H4 (cell line): ENCODE measurements at places on chromosomes 1 and 21. TPM values are rescaled to one million over a fixed set of nuclear protein-coding genes. Genes with fewer than 3 reads are reported as not detected.

- peak; percentile 64 for DNase-seq
Measured at GRCh38 chr1:23556635-23557470, 2.4 kb downstream of the ID3 start.

HES3 gene
- not detected in 2 replicates for total RNA-seq

DNA sequence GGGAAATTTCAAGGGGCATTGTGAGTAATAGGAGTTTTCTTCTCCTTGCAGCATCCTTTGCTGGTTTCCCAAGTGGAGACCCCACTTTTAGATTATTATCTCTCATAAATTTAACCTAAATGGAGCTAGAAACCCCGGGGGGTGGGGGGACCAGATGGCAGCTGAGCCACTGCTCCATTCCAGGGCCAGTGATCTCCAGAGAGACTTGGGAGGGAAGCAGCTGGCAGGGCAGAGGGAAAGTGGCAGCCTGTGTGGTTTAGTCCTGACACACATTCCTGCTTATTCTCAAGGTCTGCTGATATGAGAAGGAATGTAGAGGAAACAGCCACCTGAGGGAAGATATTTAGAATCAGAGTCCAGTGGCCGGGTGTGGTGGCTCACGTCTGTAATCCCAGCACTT lies 16.3 kb downstream of the PCP4L1 start:
- no peak for DNase-seq

CDC20 gene
- total RNA-seq = 313 and 327 TPM in 2 replicates

PBX1 gene
- total RNA-seq = 22.2 and 25.8 TPM in 2 replicates

DNA sequence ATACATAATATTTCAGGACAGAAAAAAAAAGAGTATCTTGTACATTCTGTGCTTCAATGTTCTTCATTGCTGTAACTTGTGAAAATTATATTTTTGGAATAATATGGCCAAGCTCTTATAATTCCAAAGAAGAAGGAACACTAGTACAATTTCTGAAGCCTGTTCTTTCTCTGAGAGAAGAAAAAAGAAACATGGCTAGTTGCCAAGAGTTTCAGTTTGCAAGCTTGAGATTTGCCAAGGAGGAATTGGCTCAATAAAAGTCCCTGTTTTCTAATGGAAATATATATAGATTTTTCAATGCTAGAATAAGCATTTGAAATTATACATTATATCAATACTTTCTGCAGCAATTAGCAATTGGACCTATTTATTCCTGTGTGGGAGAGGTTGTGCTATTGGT lies 285.2 kb upstream of the NEGR1 start:
- no peak for DNase-seq

RGS16 gene
- 0.04 TPM in 1 of 2 replicates, not detected in the other for total RNA-seq

GRCh38 chr1:158145173-158145719 lies 35.4 kb upstream of the CD1D start:
- peak; percentile 65 for DNase-seq

KRTAP26-1 gene
- total RNA-seq = not detected in 2 replicates

DNA sequence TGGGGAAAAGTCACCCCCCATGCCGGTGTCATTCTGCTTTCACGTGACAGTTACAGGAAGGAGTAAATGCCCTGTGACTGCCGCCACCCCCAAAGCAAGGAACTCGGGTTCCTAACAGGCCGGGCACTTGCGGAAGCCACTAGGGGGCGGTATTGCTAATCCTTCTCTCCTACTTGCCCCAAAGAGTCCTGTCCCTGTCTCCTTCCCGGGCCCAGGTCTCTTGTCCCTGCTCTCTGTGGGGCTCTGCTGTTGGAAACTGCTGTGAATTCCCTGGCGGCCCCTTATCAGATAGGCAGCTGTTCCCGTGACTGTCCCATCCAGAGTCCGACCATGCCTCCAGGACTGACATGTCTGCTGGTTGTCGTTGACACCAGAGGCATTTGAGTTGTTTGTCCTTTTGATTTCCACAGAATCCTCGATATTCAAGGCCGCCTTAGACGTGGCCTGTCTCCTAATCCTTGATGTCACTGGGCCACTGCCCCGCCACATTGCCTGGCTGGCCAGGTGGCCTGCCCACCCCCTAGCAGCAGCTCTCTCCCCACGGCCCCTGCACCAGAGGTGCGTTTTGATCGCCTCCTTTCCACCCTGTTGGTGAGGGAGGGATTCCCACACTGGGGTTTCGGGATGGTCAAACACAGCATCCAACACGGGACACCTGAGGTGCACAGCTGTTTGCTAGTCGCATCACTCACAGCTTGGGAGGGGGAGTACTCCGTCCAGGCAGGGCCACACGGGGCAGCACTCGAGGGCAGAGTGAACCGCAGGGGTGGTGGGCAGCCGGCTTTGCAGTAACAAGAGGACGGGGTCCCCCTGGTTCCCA lies 37.3 kb downstream of the CHAF1B start:
- DNase-seq = peak; percentile 64

PTGS2 gene
- 17.0 and 22.1 TPM in 2 replicates for total RNA-seq

- DNase-seq = no peak
Measured at GRCh38 chr1:20136249-20136648, 2.9 kb upstream of the PLA2G2F start.

DNA sequence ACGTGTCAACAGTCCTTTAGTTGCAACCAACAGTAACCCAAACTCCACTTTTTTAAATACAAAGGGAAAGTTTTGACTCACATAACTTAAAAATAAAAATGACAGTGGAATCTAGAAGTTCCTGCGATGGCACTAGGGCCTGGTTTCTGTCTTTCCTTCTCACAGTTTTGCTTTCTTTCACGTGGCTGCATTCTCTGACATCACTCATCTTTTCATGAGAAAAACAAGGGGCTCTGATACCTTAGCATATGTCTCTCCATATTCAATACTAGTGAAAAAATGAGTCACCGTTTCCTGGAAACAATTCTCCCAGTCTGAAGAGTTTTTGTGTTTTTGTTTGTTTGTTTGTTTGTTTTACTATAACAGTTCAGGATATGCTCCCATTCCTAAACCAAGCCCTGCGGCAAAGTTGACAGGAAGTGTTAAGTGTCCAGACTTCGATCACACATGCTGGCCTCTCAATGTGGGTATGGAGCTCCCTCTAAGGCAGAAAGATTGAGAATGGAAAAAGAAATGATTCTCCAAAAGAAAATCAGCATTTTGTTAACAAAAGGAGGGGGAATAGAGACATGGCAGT lies 483.3 kb downstream of the TTLL7 start:
- no peak for DNase-seq

DNA sequence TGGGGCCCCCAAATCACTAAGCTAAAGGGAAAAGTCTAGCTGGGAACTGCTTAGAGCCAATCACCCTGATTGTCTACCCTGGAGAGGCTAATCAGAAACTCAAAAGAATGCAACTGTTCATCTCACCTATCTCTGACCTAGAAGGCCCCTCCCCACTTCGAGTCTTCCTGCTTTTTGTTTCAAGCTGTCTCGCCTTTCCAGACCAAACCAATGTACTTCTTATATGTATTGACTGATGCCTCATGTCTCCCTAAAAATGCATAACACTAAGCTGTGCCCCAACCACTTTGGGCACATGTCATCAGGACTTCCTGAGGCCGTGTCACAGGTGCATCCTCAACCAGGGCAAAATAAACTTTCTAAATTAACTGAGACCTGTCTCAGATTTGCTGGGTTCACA lies 209.5 kb downstream of the APP start:
- DNase-seq = no peak

DNA sequence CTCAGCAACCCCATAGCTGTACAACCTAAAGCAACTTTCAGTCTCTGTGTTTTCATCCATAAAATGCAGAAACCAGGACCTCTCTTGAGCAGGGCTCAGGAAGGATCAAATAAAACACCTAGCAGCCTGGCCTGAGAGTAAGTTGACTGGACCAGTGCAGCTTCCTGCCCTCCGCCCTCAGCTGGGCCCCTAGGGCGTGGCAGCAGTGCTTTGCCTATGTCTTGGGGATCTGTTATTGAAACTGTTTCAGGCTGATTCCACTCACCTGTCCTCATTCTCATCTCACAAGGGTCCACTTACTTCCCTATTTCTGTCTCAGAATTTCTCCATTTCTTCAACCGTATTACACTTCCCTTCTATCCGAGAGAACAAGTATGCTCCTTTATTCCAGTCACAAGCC lies 17.3 kb downstream of the LRRC42 start:
- no peak for DNase-seq

ADGRL4 gene
- total RNA-seq = not detected in 2 replicates

DNA sequence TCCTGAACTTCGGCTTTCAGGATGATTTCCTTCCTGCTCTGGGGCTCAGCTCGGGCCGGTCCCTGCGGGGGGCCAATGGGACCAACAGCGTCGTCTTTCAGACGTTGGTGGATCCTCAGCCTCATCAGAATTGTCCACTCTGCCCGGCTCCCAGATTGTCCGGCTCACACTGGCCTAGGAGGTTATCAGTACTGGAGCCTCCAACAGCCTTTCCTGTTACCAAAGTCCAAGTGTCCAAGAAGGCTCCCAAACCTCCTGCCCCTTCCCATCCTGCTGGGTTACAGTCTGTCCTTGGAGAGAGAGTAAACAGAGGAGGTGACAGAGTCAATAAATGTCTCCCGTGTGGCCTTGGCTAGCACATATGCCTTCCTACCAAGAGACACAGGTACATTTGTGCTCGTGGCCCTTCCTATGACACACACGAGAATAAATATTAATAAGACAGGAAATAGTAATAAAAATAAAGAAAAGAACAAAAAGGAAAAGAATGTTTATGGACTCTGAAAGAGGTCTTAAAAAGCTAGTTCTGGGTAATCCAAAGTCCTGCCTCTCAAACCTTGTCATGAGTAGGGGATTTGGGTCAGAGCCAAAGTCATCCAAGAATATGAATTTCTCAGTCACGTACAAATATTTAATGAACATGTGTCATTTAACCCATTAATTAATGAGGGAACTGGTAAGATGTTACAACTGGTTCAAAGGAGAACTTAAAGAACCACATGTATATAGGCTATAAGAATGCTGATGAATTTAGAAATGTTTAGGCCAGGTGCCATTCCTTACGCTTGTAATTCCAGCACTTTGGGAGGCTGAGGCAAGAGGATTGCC lies 80.8 kb upstream of the SLC2A1 start:
- DNase-seq = no peak

GRCh38 chr1:186500804-186501203 lies 39.9 kb upstream of the PDC start:
- no peak for DNase-seq

ETV3L gene
- not detected in 2 replicates for total RNA-seq

DNA sequence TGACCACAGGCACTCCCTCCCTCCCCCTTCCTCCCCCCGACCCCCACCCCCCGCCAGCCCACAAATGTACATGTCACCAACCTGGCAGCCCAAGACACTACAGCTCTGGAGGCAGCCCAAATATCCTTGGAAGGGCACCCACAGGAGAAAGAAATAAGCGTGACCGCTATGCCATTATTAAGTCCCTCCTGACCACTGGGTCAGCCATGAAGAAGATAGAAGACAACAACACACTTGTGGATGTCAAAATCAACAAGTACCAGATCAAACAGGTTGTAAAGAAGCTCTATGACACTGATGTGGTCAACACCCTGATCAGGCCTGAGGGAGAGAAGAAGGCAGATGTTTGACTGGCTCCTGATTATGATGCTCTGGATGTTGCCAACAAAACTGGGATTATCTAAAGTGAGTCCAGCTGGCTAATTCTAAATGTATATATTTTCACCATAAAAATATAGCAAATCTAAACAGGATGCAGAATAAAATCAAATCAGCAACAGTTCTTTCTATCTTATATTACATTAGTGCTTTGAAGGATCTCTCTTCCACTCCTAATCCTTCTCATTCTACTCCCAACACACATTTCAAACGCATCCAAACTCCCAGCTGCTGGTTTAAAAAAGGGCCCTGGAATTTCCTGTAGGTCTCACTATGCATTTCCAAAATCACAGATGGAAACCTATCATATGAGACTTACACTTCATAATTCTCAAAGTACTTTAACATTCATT lies 77.4 kb upstream of the SLFNL1 start:
- DNase-seq = no peak

- DNase-seq = no peak
Measured at GRCh38 chr1:163747855-163748254, 426.1 kb downstream of the NUF2 start.

ASTN1 gene
- total RNA-seq = 0.43 and 0.85 TPM in 2 replicates

SLC22A15 gene
- total RNA-seq = 0.60 and 1.1 TPM in 2 replicates

- DNase-seq = no peak
Measured at GRCh38 chr1:159207080-159207479, 2.4 kb downstream of the ACKR1 start.

GRCh38 chr1:17984583-17984982 lies 123.0 kb upstream of the IGSF21 start:
- peak; percentile 32 for DNase-seq

DNA sequence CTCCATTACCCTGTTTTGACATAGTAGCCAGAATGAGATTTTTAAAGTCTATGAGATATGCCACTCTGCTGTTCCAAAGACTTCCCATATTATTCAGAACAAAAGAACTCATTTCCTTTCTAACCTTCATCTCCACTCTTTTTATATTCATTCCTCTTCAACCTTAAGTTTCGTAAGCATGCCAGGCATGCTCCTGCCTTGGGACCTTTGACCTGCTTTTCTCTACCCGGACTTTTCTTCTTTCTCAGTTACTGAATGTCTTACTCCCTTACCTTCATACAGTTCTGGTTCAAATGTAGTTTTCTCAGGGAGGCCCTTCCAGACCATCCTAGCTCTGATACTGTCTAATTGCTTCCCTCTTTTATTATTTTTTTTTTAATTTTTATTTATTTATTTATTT lies 81.1 kb downstream of the TNNI3K start:
- DNase-seq = no peak

GRCh38 chr1:11845641-11846335 lies 1.8 kb downstream of the NPPA start:
- no peak for DNase-seq

GRCh38 chr1:73472810-73473209 lies 725.2 kb downstream of the LRRIQ3 start:
- DNase-seq = peak; percentile 64

DNA sequence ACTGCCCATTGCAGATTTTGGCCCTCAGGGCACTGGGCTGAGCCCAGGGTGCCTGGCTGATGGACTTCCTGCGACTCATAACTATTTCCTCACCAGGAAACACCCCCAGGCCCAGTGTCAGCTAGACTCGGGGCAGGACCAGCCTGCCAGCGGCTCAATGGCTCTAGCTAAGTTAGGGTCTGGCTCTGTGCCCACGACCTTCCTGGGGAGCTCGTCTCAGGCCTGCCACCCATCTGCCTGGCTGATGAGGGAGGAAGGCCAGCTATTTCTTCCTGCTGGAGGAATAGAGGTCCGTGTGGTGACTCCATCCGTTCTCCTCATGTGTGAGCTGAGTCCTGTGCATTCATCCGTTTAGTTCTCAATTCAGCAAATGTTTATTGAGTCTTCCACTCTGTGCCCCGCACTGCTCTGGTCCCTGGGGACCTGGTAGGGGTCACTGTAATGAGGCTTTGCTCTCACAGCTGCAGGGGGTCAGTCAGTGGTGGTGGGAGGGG lies 44.5 kb downstream of the KIRREL1 start:
- peak; percentile 38 for DNase-seq

LRRC7 gene
- total RNA-seq = 0.10 TPM in 1 of 2 replicates, not detected in the other

ENSA gene
- 143 and 154 TPM in 2 replicates for total RNA-seq

DNA sequence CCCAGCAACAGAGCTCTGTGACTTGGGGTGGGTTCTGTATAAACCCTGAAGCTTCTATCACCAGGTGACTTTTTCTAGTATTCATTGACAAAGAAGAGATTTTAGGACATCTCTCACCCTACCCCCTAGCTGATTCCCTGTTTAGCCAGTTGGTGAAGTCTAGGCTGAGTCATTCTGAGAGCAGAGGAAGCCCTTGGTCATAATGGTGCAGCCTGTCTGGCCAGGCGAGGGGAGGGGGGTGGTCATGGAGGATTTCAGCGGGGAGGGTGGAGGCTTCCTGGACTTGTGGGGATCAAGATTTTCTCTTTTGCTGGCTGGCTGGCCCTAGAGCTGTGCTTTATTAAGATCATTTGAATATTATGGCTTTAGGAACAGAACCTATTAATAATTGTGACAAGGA lies 262.6 kb downstream of the CAMTA1 start:
- DNase-seq = no peak

- DNase-seq = no peak
Measured at GRCh38 chr1:38860454-38860795, 853 bp upstream of the RRAGC start.
